Activated CD4-positive, alpha-beta T cell treated with anti-CD3 and anti-CD28 coated beads for 48 hours (primary cell): ENCODE measurements at places on chromosomes 6 and 20.

- DNase-seq = no peak
Observed at GRCh38 chr6:161318456-161318855, 44.6 kb upstream of the AGPAT4 start.

GRCh38 chr6:77290798-77291197 lies 172.5 kb downstream of the HTR1B start:
- DNase-seq = no peak

DNA sequence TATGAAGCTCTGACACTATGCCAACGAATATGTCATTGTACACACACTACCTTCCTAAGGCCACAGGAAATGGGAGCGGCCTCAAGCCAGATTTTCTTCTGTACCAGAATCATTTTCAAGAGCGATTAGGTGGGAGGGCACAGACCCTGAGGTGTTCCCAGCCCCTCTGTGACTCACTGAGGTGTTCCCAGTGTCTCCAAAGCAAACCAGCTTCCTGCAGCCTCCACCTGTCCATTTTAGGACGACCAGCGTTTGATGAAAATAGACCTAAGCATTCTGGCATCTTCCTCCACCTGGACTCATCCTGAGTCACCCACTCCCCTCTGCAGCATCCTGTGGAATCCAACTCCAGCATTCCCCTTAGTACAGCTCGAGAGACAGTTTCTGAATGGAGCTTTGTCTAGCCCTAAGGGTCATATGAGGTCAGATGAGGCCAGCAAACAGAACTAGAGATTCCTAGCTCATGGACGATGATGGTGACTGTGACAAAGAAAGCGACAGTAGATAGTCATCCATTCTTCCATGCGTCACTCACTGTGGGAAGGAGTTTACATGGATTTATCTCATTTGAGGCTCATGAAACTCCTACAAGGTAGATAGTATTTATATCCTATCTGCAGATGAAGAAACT lies 203.4 kb downstream of the PTPRT start:
- DNase-seq = no peak

GRCh38 chr6:133707456-133707855 lies 181.5 kb upstream of the TCF21 start:
- no peak for DNase-seq

GRCh38 chr6:24157886-24158285 lies 31.9 kb downstream of the NRSN1 start:
- DNase-seq = no peak

GRCh38 chr20:15252304-15252703 lies 914.9 kb upstream of the FLRT3 start:
- no peak for DNase-seq

DNA sequence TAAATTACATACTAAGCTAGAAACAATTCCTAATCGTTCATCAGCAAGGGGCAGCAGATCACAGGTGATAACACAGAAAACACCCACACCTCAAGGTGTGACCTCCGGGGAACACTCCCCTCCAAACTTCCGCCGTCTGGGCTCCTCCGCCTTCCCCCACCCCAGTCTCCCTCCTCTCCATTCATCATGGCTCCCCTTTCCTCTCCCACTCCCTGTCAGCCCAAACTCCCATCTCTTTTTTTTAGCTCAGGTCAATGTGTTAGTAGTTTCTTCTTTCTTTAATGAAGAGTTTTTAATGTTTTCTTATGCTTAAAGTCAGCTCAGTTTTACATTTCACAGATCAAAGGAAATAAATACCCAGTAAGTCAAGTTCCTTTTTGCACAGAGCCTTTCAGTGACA lies 20.7 kb downstream of the CNKSR3 start:
- DNase-seq = no peak

GRCh38 chr6:69987550-69987949 lies 121.2 kb downstream of the COL19A1 start:
- DNase-seq = no peak

DNA sequence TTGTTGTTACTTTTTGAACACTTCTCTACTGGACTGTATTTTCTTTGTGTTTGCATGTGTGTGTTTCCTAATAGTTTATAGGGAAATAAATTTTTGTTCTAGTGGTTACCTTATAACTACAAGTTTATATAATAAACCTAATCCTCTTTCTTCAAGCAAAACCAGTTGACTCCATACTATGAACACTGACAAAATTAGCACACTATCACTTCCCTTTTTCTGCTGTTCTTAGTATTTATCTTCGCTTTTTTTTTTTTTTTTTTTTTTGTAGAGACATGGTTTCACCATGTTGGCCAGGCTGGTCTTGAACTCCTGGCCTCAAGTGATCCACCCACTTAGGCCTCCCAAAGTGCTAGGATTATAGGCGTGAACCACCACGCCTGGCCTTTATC lies 25.0 kb upstream of the C6orf62 start:
- no peak for DNase-seq

GRCh38 chr20:20831794-20832193 lies 119.3 kb upstream of the RALGAPA2 start:
- no peak for DNase-seq

- no peak for DNase-seq
Observed at GRCh38 chr6:134453792-134454510, 136.0 kb upstream of the SGK1 start.

DNA sequence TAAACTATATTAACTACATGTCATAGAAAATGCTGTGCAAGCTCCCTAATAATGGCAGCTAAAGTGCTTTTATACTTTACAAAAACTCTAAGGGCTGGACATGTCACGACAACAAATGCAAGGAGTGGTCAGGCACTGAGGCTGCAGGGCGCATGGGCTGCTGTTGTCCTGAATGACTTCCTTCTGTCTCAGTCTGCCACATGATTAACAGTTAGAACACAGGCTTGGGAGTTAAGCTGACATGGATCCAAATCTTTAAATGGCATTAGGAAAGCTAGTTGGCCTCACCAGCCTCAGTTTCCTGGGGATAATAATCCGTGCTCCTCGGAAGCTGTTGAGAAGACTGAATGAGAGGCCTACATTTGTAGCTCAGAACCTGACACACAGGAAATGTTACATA lies 57.4 kb downstream of the PREP start:
- DNase-seq = no peak

- DNase-seq = no peak
Observed at GRCh38 chr6:160069050-160069454, 52.6 kb upstream of the SLC22A1 start.

DNA sequence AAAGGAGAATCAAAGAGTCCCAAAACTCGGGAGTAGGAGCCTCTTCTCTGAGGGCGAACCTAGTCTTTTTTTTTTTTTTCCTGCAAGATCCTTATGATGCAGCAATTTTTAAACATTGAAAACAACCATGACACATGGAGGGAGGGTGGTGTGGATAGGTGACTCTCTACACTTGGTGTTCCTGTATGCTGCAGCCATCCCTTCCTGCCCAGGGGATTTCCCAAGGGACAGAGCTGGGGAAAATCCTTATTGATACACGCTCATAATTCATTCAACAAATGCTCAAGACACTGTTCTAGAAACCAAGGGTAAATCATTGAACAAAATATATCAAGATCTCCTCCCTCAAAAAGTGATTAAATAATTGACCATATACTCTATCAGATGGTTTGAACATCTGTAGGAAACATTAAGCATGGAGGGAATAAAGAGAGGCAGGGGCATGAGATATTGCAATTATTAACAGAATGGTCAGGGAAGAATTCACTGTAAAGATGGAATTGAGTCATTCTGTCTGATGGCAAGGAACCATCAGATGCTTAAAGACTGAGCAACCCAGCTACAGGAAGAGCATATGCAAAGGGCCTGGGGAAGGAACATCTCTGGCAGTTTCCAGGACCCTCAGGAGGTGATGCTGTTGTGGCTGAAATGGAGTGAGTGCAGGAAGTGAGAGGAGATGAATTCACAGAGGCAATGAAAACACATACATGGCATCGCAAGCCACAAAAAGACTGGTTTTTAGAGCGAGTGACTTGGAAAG lies 13.4 kb upstream of the BTN3A3 start:
- DNase-seq = no peak

- no peak for DNase-seq
Observed at GRCh38 chr6:103000688-103001087, 1607.2 kb downstream of the GRIK2 start.

GRCh38 chr20:20229595-20229994 lies 138.3 kb upstream of the INSM1 start:
- DNase-seq = no peak

DNA sequence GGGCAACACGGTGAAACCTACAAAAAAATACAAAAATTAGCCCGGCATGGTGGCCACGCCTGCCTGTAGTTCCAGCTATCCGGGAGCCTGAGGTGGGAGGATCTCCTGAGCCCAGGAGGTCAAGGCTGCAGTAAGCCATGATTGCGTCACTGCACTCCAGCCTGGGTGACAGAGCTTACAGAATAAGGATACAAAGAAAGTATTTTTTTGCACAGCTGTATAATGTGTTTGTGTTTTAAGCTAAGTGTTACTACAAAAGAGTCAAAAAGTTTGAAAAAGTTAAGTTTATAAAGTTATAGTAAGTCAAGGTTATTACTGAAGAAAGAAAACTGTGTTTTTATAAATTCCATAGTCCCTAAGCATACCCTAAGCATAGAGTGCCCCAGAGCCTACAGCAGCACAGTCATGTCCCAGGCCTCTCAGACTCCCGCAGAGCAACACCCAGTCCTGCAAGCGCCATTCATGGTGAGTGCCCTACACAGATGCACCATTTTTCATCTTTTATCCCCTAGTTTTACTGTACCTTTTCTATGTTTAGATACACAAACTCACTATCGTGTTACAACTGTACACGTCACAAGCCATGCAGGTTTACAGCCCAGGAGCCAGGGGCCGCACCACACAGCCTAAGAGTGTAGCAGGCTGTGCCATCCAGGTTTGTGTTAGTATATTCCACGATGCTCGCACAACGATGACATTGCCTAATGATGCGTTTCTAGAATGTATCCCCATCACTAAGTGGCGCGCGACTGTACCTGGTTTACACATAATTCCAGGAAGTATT lies 22.4 kb downstream of the TAF4 start:
- DNase-seq = no peak

DNA sequence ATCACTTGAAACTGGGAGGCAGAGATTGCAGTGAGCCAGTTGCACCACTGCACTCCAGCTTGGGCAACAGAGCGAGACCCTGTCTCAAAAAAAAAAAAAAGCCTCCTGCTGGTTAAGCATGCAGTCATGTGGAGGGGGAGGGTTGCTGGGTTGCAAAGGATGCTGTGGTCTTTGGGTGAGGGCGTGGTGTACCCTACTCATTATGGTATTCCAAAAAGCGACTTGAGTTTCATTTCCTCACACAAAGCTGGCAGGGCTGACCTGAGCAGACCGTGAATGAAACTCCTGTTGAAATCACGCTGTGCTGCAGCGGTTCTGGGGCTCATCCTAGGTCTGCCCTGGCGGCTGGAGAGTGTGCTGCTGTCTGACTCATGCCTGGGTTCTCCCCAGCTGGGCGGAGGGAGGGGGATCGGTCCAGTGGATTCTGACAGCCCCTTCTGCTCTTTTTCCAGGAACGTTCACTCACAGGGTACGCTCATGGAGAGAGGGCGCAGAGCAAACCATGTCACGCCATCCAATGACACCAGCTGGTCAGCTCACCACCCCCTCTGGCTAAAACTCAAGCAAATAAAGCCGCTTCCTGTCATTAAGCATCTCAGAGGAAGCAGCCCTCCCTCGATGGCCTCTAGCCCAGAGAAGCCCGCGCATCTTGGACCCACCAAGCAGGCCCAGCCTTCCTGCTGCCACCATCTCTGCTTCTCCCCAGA lies 166.2 kb downstream of the SCML4 start:
- peak; percentile 70 for DNase-seq

DNA sequence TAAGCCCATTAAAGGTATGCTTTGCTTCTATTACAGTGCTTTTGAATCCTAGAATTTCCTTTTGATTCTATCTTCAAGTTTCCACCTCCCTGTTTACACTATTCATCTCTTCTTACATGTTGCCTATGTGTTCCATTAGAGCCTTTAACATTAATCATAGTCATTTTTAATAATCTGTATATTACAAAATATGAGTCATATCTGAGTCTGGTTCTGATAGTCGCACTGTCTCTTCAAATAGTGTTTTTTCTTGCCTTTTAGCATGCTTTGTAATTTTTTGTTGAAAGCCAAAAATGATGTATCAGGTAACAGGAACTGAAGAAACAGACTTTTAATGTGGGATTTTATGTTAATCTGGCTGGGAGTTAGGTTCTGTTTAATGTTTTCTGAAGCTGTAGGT lies 68.4 kb downstream of the DNAAF9 start:
- DNase-seq = no peak

DNA sequence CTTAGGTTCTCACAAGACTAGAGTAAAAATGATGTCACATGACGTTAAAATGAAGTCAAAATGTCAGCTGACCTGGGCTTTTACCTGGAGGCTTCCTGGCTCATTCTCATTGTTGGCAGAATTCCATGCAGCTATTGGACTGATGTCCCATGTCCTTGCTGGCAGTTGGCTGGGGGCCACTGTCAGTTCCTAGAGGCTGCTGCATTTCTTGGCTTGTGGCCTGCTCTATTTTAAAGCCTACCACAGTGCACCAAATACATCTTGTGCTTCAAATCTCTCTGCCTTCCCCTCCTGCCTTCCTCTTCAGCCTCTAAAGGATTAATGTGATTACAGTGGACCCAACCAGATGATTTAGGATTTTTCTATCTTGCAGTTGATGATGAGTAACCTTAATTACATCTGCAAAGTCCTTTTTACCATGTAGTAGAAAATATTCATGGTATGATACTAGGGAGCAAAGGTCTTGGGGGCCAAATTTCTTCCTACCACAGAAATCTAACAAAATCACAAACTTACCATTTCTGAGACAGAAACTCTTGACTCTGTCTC lies 81.9 kb downstream of the FIG4 start:
- no peak for DNase-seq

DNA sequence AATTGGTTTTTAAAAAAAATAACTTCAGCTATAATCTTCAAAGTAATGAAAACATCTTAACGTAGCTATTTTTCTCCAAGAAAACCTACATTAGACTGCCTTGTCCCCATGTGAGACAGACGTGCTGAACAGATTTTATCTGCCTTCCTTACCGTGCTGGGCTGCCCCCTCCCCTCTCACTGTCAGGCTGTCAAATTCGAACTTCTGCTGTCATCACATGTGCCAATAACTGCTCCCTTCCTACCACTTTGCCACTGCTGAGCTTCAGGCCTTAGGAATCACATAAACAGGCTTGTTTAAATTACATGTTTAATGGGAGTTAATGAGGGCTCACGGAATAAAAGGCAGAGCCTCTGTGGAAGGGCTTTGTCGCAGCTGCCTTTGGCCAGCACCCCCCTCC lies 77.0 kb upstream of the NHSL1 start:
- DNase-seq = no peak

DNA sequence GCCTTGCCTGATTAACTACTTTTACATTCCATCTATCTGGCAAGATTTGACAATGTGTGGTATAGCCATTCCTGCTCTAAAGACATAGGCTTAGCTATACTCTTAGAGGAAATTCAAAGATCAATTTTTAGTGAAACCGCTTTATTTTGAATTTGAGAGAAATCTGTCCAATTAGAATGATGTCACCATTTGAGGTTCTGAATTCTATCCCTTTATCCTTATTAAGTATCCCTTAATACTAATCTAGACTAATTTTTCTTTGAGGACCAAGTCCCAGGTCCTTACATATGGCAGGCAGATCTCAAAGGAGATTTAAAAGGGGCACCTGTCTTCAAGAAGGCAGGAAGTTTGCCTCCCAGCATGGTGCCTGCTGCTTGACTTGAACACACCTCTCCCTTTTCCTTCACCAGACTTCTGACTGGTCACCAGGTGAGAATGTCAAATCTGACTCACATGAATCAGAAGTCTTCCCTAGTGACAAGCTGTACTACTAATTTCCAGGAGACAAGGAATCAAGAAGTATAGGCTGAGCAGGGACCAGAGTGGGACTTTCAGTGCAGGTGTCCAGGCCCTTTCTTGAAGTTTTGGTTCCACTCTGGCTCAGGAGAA lies 15.0 kb upstream of the MRAP2 start:
- DNase-seq = no peak
